ENCODE measurements at places on chromosomes 7 and 10.
A peak's percentile ranks its signal among the peaks of the same experiment; 100 is the strongest.

DNA sequence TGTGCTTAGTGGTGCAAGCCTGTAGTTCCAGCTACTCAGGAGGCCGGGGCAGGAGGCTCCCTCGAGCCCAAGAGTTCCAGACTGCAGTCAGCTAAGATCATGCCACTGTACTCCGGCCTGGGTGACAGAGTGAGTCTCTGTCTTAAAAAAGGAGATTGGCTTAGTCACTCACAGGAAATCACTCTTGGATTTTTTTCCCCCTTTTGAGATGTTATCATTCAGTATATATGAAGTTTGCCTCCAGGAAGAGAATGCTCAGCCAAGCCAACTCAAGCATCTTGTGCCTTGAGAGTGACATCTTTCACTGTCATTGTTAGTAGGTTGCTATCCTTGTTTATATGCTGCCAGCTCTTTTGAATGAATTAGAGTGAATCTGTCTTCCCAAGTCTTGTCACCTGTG, 28.0 kb downstream of the NIPSNAP2 start:
- no peak for DNase-seq

DNA sequence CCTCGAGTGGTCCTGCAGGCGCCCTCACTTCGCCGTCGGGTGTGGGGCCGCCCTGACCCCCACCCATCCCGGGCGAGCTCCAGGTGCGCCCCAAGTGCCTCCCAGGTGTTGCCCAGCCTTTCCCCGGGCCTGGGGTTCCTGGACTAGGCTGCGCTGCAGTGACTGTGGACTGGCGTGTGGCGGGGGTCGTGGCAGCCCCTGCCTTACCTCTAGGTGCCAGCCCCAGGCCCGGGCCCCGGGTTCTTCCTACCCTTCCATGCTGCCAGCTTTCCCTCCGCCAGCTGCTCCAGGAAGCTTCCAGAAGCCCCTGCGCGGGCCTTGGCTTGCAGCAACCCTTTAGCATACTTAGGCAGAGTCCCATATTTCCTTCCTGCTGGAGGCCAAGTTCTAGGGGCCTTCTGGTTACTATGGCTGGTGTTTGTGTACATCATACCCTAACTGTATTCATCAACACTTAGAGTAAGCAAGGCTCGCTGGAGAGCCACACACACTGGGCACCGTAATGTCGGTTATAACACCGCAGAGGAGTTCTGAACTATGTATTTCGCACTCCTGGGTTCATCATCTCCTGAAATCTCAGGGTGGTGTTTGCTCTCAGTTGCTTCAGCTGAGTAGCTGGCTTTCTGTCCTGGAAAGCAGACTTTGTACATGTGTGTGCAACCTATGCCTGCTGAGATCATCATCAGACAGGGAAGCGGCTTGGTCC, 471 bp downstream of the MGMT start:
- peak; percentile 5 for DNase-seq

- DNase-seq, result no peak
These were observed 83.5 kb upstream of the INHBA start for GRCh38 chr7:41786404-41786803.

DNA sequence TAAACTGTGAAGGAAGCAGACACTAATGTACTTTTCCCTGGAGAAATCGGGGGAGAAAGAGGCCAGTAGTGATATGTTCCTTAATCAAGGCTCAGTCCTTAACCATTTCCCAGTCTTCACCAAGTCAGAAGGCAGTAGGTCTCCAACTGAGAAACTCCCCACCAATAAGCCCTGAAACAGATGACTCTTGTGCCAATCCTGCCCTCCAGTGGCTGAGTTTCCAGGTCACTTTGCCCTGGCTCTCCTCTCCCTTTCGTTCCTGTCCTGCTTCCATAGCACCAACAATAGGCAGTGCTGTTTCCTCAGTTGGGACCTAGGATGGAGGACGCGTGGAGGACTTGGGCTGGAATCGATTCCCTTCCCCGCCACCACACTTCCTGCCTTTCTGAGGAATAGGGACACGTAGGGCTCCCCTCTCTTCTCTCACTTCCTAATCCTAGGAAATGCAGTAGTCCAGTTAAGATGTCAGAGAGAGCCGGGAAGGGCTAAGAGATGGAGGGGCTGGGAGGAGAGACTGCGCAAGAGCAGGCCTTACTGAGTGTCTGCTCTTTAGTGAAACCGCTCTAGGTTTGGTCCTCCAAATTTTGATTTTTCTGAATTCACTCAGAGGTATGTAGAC, 23.4 kb downstream of the ATOH7 start:
- DNase-seq, result no peak

- no peak for DNase-seq
These were observed 32.2 kb upstream of the PDE1C start for GRCh38 chr7:32102432-32102873.

DNA sequence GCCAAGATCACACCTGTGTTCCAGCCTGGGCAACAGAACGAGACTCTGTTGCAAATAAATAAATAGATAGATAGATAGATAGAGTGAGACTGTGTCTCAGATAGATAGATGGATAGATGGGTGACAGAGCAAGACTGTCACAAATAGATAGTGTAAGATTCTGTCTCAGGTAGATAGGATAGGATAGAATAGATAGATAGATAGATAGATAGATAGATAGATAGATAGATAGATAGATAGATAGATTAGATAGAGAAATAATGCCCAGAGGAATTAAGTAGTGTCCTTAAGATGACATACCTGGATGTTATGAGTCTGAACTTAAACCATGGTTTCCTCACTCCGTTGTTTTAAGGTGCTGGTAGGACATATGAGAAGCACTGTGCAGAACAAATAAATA, 8.0 kb downstream of the PLEKHA8 start:
- no peak for DNase-seq

GRCh38 chr7:34108165-34108564, 202.8 kb downstream of the BMPER start:
- DNase-seq, result no peak

DNA sequence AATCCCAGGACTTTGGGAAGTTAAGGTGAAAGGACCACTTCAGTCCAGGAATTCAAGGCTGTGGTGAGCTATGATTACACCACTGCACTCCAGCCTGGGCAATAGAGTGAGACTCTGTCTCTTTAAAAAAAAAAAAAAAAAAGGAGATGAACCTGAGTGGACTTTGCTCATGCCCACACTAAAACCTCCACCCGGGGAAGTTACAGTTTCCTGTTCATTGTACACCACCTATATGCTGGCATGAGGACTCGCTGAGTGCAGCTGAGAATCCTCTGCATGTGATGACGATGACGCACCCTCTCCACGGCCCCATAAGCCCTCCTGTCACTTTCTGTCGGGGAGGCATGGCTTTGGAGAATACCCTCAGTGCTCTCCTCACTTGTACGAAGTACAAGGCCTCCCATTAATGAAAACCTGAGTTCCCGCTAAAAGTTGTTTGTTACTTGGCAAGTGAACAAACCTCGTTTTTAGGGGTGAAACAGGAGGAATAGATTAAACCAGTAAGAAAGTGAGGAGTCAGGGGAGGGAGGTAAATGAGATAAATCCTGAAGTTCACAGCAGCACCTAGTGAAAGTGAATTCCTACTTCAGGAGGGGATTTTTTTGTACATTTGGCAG, 15.9 kb downstream of the TMEM176B start:
- DNase-seq, result no peak

DNA sequence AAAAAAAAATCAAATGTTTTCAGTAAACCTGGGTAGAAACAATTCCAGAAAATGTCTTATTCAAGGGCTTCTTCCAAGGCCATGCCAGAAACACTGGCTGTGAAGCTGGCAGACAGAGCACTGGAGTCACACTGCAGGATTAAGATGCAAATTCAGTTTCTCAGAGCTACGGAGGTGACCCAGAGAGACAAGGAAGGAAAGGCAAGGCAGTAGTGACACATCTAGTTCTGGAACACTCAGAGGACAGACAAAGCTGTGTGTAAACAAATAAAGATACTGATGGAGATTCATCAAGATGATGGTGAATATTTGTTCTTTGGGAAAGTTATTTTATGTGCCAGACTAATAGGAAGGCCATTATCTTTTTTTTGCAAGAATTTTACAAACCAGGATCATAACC, 608.3 kb upstream of the C7orf33 start:
- DNase-seq, result no peak

DNA sequence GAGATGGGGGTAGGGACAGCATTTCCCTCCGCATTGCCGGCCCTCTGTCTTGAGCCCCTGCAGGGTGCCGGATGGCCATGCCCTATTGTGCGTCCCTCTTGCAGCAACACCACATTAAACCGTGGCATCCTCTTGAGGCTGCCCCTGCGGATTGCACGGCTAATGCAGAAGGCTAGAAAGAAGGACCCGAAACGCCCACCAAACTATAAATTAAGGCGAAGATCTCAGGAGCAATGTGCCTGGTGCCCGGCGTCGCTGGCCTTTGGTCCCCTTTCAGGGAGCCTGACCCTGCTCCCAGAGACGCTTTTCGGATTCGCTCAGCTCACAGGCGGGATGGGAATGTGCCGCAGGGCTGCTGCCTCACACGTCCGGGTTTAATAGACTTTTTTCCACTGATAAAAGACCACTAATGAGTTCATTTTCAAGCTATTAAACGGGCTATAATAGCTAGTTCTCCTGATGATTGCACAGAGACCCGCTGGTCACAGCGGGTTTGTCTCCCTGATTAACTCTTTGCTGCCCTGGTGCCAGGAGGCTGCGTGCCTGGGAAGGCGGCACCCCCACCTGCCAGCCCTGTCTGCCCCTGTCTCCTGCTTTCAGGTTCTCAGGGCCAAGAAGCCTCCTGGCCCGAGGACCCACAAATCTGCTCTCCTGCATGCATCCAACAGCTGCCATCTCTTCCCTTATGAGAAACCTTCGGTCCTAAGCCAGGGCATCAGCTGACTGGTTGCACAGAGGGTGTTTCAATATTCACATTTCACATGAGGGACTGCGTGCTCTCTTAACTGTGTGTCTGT, 128.3 kb downstream of the ADARB2 start:
- DNase-seq, result no peak

GRCh38 chr7:16929146-16929762, 47.5 kb upstream of the AGR3 start:
- DNase-seq, result no peak

- no peak for DNase-seq
These were observed 1116.9 kb upstream of the CELF2 start for GRCh38 chr10:9900751-9901150.

DNA sequence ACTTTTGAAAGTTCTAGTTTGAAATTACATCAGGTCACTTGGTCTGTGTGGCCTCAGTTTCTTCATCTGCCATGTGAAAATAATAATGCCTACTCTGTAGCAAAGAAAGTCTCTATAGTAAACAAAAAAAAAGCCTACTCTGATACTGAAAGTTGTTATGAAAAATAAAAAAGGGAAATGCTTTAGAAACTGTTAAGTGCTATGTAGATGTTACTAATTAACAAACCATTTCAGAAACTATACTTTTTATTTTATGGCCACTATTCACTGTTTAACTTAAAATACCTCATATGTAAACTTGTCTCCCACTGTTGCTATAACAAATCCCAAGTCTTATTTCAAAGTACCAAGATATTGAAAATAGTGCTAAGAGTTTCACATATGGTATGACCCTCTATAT, 50.6 kb downstream of the CFTR start:
- no peak for DNase-seq

GRCh38 chr7:32670110-32671025, 175.1 kb downstream of the AVL9 start:
- no peak for DNase-seq

GRCh38 chr10:865257-865656, 66.2 kb downstream of the LARP4B start:
- no peak for DNase-seq

DNA sequence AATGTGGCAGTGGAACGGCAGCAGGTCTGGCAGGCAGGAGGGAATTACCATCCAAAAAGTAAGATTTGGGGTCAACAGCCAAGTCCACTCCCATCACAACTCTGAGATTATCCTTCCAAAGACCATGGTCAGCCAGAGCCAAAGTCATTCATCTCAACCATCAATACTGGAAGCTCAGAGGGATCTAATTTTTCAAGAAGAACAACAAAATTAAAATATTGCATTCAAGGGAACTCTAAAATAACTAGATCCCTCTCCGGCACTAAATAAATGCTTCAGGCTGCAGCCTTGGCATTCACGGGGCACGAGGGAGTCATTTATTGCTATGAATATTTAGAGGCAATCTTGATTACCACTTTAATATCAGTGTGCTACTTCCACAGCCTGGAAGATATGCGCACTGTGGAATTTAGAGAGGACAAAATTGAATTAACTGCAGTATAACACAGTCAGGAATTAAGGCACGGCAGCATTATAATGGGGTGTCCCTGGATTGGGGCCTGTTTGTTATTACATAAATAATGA, 102.0 kb downstream of the ADAM12 start:
- DNase-seq, result no peak

DNA sequence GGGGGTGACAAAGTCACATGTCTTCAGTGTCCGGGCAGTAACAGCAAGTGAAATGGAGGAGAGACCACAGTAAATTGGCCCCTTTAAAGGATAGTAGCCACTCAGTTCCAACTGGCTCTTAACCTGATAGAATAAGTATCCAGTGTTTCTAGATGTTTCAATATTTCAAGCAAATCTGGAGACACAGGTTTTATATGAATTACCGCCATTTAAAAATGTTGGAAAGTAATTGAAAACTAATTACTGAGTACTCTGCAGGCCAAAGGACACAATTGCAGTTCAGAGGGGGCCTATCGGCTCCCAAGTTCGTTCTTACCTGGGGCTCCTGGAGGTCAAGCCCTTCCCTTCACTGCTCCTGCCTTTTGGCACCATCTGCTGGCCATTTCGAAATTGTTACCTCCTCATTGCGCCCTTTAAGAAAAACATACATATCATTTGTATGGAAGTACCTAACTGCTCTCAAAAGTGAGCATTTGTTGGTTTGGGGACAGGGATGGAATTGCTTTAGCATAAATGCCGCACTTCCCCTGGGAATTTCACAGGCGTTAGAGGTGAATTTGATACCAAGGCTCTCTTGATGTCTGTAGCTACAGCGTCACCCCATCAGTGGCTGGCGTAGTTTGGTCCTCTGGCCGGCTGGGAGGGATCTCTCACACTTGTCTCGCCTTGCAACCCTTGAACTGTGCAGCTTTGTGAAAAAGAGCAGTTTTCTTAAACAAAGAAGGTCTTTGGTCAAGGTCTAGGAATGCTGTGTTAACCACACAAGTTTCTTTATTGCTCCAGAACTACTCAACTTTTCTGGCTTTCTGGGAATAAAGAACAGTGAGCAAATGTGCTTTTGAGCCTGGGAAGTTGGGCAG, 220.0 kb downstream of the ARHGAP21 start:
- DNase-seq, result no peak

Measured in activated T-helper 1 cell treated with Interleukin-2 at 50 U/mL for 16 hours (primary cell).